ENCODE measurements at places on chromosomes 6 and 20.

DNA sequence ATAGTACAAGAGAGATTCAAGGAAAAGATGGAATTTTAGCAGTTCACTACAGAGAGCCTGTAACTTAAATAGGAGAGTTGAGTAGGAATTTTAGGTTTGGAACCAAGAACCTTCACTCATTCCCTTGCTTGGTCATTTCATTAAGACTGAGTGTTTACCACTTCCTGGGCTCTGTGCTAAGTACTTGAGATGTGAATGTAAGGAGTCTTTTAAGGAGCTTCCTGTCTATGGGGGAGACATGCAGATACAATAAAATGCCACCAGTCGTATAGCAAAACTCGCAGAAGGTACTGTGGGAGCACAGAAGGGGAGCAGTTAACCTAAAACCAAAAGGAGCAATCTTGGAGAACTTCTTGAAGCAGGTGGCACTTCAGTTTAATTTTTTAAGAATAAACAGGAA is 204.2 kb downstream of the SLC24A3 start:
- no peak for DNase-seq

DNA sequence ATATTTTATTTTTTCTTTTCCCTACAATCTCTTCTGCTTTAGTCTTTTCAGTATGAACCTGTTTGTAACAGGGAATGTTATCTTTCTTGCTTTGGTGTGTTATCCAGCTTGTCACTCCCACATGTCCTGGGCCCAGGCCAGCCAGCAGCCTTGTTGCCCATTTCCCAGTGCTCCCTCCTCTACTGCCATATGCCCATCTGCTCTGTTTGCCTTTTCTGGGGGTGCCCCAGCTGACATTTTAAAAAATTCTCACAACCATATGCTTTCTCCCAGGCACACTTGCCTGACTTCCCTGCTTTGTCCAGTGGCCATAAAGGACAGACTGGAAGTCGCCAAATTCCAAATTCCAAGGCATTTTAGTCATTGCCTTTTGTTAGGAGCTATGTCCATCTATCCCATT is 23.6 kb upstream of the LMBRD1 start:
- DNase-seq, result no peak

DNA sequence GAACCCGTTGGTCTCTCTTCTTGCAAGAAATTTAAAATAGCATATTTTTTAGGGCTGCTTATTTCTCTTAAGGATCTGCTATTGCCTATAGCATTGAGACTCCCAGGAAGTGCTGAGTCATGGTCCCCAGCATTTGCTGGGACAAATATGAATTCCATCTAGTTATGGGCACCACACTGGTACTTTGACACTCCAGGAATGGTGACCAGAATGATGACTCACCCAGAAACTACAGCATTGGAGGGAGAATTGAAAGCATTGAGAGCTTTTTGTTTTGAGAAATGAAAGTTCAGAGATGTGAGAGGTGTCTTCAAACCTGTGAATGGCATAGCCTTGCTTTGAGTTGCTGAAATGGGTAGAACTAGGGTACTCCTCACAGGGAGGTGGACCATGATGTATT is 699.7 kb downstream of the DHX35 start:
- DNase-seq, result no peak

DNA sequence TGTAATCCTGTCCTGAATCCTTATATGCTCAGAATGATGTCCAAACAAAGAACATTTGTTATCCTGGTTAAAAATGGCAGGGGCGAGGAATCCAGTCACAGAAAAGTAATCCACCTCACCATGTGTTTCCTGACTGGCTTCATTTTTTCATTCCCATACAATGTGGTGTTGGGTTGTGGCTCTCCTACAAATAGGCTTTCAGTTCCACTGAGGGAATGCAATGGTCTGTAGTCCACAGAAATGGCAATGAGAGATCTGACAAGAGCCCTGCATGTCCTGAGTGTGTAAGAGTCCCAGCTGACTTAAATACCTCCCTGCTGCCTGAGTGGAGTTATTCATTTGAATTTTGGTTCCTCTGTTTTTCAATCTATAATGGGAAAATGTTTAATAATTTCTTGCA is 47.4 kb upstream of the FBXL4 start:
- DNase-seq, result no peak

GRCh38 chr6:153150371-153150751 is 19.3 kb upstream of the RGS17 start:
- DNase-seq, result no peak

DNA sequence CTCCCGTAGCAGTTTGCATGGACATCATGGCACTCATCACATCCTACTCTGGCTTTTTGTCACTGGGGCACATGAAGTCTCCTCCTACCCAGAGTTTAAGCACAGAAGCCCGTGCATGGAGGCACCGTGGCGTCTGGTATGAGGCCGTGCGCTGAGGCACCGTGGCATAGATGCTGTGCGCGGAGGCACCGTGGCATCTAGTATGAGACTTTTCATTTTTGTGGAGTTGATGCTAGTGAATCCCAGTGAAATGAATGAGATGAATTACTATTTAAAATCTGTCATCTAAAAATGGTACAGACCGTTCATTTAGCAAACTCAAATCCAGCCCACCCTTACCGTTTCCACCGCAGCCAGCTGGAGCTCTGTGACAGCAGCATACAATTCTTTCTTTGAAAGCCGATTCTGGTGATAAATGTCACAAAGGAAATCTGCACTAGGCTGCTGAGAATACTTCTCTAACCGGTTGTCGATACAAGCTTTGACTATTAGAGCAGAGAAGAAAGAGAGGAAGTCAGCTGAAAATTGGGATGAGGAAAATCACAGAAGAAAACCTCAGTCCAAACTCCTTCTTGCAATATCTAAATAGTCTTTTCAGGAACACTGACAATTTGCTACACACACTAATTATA is 11.3 kb downstream of the CYP24A1 start:
- no peak for DNase-seq

GRCh38 chr20:38298768-38299288 is 5.1 kb upstream of the BPI start:
- no peak for DNase-seq

GRCh38 chr6:36516988-36517387 is 30.3 kb downstream of the STK38 start:
- DNase-seq, result no peak

- no peak for DNase-seq
Measured at GRCh38 chr20:8128291-8129060, 3.6 kb upstream of the PLCB1 start.

DNA sequence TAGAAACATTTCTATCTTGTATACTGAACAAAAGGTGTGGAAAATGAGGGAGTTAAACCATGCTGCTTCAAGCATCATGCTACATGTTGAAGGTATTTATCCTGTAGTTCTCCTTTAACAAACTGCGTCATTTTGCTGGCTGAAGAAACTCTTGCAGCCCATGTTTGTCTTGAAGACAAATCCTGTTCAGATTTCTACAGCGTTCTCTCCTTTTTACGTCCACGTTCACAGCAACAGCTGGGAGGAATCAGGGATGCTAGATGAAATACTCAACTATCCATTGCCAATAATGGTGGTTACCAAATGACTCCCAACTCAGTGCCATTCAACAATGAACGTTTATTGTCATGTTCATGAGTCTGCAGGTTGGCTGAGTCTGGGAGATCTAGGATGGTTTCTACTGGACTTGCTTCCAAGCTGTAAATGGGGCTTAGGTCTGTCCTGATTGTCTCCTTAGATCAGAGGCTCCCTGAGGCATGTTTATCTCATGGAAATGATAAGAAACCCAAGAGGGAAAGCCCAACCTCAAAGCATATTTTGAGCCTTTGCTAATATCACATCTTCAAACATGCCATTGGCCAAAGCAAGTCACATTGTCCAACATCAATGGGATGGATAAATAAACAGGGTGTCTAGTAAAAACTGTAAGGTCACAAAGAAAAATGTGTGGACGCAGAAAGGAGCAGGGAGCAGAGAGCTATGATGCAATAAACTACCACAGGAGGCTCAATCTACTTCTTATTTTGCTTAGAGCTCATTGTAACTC is 2.7 kb upstream of the PLCB1 start:
- no peak for DNase-seq

- no peak for DNase-seq
Measured at GRCh38 chr20:23399568-23400241, 21.6 kb downstream of the NAPB start.

DNA sequence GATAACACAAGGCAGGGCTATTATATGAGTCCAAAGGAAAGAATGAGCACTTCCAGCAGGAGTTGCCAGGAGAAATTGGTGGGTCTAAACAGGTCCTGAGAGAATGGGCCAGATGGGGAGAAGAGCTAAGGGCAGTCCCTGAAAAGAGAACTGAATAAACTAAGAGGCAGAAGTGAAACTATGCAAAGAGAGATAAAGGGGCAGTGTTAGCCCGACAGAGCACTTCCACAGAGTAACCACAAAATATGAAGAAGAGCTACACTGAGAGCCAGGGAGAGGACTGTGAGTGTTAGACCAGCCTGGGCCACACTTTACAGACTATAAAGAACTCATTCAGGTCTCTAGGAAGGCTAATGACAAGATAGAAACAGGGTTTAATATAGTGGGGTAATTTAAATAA is 43.8 kb downstream of the RALGAPA2 start:
- DNase-seq, result no peak

GRCh38 chr6:168242940-168243225 is 76.7 kb downstream of the DACT2 start:
- no peak for DNase-seq

GRCh38 chr20:25195962-25196785 is 662 bp downstream of the ENTPD6 start:
- peak; percentile 83 for DNase-seq

DNA sequence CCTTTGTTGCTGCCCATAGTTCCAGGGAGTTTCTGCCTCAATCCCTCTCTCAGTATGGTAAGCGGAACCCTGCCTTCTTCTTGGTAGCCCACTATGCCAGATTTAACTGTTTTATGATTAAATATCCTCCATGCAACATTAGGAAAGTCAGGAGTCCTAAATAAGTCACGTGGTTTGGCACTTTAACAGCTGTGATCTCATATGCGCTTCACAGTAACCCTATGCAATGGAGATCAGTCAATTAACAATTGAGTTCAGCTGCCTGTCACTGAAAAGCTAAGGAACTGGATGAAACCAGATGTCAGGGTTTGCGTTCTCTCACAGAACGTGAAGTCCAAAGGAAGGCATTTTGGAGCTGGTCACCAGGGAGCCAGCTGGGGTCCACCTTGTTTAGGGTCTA is 81.6 kb downstream of the PSMB1 start:
- DNase-seq, result no peak

DNA sequence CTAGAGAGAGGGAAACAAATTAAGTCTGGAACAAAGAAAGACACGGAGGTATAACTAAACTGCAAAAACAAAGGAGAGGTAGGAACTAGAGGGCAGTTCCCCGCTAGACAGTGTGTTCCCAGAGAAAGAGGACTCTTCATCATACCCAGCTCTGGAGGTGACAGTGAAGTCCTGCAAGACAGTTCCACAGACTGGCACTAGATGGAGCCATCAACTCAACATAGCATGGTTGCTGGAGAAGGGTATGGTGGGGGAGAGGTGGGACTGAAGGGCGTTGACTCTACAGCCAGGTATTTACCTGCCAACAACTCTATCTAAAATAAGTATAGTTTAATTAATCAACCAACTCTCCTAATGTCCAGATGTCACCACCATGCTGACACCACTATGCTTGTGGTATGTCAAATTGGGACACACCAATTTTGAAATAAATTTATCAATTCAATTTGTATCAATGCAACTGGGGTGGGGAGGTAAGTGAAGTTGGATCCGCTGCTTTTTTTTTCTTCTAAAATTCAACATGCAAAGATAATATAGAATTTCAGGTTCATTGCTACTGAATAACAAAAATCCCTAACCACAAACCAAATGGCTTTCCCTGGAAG is 9.7 kb downstream of the BACH2 start:
- DNase-seq, result peak; percentile 52

DNA sequence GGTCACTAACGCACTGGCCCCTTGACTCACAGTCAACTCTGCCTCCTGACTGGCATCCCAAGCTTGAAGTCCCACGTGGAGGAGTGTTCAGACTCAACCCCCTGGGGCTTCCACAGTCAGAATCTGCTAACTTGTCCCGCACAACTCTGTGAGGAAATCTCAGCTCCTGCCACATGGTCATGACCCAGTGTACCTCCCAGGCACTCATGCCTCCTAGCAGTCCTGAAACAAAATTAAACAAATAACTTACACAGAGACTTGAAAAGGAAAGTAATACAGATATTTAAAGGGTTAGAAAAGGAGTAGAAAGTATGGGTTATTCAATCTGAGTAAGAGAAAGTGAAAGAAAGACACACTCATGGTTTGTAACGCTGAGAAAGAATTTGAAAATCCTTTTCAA is 134.9 kb downstream of the GMDS start:
- no peak for DNase-seq

DNA sequence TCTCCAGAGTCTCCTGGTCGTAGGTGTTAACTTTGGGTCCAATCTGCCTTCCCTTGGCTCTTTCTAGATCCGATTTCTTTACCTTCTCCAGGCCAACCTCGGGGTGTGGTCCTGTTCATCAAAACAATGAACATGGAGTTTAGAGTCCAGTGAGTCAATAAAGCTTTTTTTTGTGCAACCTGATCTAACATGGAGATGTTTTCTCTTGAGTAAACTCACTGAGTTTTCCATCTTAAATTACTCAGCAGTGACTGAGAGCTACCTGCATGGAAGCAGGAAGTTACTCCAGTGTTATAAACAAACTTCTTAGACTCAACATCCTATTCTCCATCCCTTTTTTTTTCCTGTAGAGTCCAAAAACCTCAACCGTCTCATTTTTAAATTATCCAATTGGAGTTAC is 14.9 kb upstream of the SLC22A1 start:
- no peak for DNase-seq

- no peak for DNase-seq
Measured at GRCh38 chr6:138716971-138717665, 56.5 kb upstream of the CCDC28A start.

GRCh38 chr20:45432294-45432693 is 16.4 kb downstream of the PIGT start:
- no peak for DNase-seq

GRCh38 chr6:135132776-135133175 is 48.3 kb upstream of the MYB start:
- DNase-seq, result no peak

- DNase-seq, result no peak
Measured at GRCh38 chr6:107976155-107976783, 18.3 kb upstream of the SEC63 start.

DNA sequence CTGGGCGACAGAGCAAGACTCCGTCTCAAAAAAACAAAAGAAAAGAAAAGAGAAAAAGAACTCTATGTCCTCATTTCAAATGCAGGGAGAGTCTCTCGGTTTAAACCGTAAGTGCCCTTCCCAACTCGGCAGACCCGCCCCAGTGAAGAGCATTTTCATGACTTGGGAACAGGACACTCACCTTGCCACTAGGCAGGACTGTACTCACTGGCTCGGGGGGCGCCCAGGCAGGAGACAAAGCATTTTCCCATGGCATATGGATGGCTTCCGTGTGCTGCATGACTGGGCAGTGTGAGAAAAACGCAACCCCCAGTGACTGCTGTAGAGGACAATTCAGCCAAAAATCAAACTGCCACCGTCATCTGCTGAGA is 23.7 kb upstream of the MRGBP start:
- DNase-seq, result no peak

- DNase-seq, result no peak
Measured at GRCh38 chr6:71048320-71049164, 91.7 kb upstream of the B3GAT2 start.
